SK-N-SH (cell line): ENCODE measurements at places on chromosomes 16 and 17. TPM values are rescaled to one million over a fixed set of nuclear protein-coding genes. Genes with fewer than 3 reads are reported as not detected.
A peak's percentile ranks its signal among the peaks of the same experiment; 100 is the strongest.

- peak overlapping the region; percentile 84; the same call in 1 of the 2 replicates for H3K4me3 ChIP-seq
- H3K27me3 ChIP-seq: no peaks in the 10 kb centered on the region
- no peak for DNase-seq
- peaks cover 12% of the 10 kb centered on the region; the same call in 1 of the 2 replicates for H3K4me1 ChIP-seq
- H3K27ac ChIP-seq: no peak overlapping the region
Observed at GRCh38 chr16:85751698-85752501, 1.0 kb upstream of the C16orf74 start.

DNA sequence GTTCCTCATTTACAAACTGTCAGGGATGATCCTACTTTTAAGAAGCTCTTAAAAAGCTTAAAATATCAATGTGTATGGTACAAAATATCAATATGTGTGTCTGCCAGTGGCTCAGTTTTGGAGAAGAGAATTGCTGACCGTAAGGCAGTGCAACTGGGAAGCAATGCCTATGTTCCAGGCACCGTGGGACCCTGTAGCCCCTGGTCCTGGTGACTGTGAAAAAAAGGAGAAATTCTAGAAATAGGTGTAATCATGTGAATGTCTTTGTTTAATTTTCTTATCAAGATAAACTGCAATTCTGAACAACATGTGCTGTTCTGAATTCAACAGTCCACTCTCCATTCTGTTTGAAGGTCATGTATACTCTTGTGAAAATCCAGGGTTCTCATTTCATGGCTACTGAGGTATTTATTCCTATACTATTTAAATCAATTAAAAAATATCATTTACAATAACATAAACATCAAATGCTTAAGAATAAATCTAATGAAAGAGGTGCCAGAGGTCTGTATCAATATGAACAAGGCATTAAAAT, 9.4 kb upstream of the HP start:
- H3K4me1 ChIP-seq: no peaks in the 10 kb centered on the region
- H3K36me3 ChIP-seq: no peaks in the 10 kb centered on the region
- H3K4me3 ChIP-seq: no peak overlapping the region
- H3K27me3 ChIP-seq: no peaks in the 10 kb centered on the region
- DNase-seq: no peak

IQCK gene
- 7.3 and 8.6 TPM in 2 replicates for polyA plus RNA-seq

SOST gene
- not detected in 2 replicates for polyA plus RNA-seq

- H3K36me3 ChIP-seq: no peaks in the 10 kb centered on the region
- no peak for DNase-seq
- no peaks in the 10 kb centered on the region for H3K27me3 ChIP-seq
- peaks cover 34% of the 10 kb centered on the region for H3K4me1 ChIP-seq
Observed at GRCh38 chr17:514584-514983, 162.0 kb upstream of the RPH3AL start.

DNA sequence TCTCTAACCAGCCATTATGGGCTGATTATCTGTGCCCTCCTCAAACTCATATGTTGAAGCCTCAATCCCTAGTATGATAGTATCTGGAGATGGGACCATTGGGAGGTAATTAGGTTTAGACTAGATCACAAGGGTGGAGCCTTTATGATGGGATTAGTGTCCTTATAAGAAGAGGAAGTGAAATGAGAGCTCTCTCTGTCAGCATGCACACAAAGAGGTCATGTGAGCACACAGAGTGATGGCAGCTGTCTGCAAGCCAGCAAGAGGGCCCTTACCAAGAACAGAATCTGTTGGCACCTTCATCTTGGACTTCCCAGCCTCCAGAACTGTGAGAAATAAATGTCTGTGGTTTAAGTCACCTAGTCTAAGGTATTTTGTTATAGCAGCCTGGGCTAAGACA, 101.9 kb downstream of the PCTP start:
- no peaks in the 10 kb centered on the region for H3K27me3 ChIP-seq
- no peaks in the 10 kb centered on the region for H3K36me3 ChIP-seq
- H3K4me1 ChIP-seq: no peaks in the 10 kb centered on the region
- H3K27ac ChIP-seq: no peak overlapping the region

PTGES3L gene
- polyA plus RNA-seq: 1.4 and 1.7 TPM in 2 replicates

- no peaks in the 10 kb centered on the region for H3K36me3 ChIP-seq
- no peak overlapping the region for H3K4me3 ChIP-seq
- no peak overlapping the region for H3K27ac ChIP-seq
- no peak for DNase-seq
- H3K27me3 ChIP-seq: no peaks in the 10 kb centered on the region
Observed at GRCh38 chr16:64543441-64543840, 578.4 kb downstream of the CDH11 start.

DNA sequence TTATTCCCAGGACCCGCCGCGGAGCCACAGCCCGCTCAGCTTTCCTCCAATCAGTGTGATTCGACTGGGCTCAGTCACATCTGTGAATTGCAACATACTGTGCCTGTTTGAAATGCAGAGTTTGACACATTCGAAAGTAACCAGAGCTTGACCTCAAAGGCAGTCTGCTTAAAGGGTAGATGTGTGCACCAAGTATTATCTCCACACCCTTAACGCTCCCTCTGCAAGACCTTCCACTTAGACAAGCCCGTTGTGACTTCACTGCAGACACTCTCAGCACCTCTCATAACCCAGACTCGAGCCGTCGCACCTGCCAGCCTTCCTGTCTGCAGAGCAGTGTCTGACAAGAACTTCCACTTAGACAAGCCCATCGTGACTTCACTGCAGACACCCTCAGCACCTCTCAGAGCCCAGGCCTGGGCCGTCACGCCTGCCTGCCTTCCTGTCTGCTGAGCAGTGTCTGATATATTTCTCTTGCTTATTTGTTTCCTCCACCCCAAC, 3.7 kb downstream of the KLHDC4 start:
- H3K27ac ChIP-seq: no peak overlapping the region
- H3K27me3 ChIP-seq: no peaks in the 10 kb centered on the region
- H3K4me3 ChIP-seq: no peak overlapping the region
- peaks cover 29% of the 10 kb centered on the region; the same call in 1 of the 2 replicates for H3K36me3 ChIP-seq
- DNase-seq: no peak

GRCh38 chr16:63998-64913, 8.2 kb downstream of the RHBDF1 start:
- peaks cover 9% of the 10 kb centered on the region for H3K36me3 ChIP-seq
- no peak overlapping the region for H3K4me3 ChIP-seq
- DNase-seq: no peak
- H3K27ac ChIP-seq: no peak overlapping the region
- H3K4me1 ChIP-seq: peaks cover 3% of the 10 kb centered on the region; the same call in 1 of the 2 replicates
- H3K27me3 ChIP-seq: no peaks in the 10 kb centered on the region

- no peak overlapping the region for H3K4me3 ChIP-seq
- no peak overlapping the region for H3K27ac ChIP-seq
- peaks cover 40% of the 10 kb centered on the region for H3K36me3 ChIP-seq
- no peaks in the 10 kb centered on the region for H3K27me3 ChIP-seq
- DNase-seq: no peak
- H3K4me1 ChIP-seq: no peaks in the 10 kb centered on the region
Observed at GRCh38 chr17:60293580-60294335, 98.2 kb downstream of the USP32 start.

- no peaks in the 10 kb centered on the region for H3K4me1 ChIP-seq
- DNase-seq: no peak
- no peaks in the 10 kb centered on the region for H3K27me3 ChIP-seq
- no peak overlapping the region for H3K4me3 ChIP-seq
Observed at GRCh38 chr17:539766-540165, 174.9 kb downstream of the VPS53 start.

DNA sequence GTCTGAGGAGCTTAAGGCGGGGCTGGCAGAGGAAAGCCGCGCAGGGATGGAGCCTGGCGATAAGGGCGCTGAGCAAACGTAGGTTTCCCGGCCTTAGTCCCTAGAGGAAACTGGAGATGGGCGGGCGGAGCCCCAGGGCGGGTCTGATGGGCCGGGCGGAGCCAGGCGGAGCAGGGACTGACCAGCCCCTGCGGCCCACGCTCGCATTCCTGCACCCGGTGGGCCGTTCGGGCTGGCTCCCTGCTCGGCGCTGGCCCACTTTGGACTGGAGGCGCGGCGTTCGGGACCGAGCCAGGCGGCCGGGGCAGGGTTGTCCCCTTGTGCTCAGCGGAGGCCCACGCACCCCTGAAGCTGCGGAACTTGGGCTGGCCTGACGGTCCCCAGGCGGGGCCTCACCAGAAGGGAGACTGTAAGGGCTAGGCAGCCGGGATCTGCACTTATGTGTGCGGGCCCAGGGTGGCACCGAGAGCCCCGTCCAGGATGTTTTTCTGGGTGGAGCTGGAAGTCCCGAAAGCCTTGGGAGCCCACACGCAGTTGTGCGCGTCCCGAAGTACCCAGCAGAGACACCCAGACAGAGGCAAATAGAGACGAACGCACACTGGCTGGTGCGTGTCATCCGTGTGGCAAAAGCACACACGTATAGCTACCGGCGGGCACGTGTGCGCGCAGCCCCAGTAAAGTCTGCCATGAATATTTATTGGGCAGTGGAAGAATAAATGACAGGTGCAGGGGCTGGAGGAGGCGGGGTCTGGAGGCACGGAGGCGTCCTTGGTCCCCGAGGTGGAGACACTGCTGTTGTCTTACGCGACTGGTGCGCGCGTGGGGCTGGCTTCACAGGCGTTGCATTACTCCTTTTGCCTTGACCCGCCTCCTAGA, 1.4 kb downstream of the PYDC1 start:
- peaks cover 69% of the 10 kb centered on the region for H3K27me3 ChIP-seq
- no peaks in the 10 kb centered on the region for H3K36me3 ChIP-seq
- no peak overlapping the region for H3K27ac ChIP-seq
- no peaks in the 10 kb centered on the region for H3K4me1 ChIP-seq

ITGAD gene
- not detected in 2 replicates for polyA plus RNA-seq

- no peak for DNase-seq
- H3K36me3 ChIP-seq: peaks cover 68% of the 10 kb centered on the region
Observed at GRCh38 chr17:50358177-50358576, 12.3 kb downstream of the XYLT2 start.

DNA sequence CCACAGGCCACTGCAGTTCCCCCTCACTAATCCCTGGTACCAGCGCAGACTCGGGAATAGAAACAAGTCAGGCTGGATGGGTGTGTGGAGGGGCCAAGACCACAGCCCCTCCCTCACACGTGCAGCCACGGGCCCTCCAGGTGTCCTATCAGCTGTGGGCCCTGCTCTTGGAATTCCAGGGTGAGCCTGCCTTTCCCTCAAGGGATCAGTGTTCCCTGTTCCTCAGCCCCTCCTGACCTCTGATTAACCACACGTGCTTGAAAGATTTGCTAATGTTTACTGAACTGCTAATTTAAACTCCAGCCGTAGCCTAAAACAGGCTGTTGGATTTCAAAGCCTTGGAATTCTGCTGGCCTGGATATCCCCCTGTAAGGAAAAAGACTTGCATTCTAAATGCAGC, 146.4 kb downstream of the SOCS1 start:
- H3K27me3 ChIP-seq: no peaks in the 10 kb centered on the region
- no peaks in the 10 kb centered on the region for H3K36me3 ChIP-seq
- no peak overlapping the region for H3K4me3 ChIP-seq
- peaks cover 24% of the 10 kb centered on the region; the same call in 1 of the 2 replicates for H3K4me1 ChIP-seq
- no peak for DNase-seq

DNA sequence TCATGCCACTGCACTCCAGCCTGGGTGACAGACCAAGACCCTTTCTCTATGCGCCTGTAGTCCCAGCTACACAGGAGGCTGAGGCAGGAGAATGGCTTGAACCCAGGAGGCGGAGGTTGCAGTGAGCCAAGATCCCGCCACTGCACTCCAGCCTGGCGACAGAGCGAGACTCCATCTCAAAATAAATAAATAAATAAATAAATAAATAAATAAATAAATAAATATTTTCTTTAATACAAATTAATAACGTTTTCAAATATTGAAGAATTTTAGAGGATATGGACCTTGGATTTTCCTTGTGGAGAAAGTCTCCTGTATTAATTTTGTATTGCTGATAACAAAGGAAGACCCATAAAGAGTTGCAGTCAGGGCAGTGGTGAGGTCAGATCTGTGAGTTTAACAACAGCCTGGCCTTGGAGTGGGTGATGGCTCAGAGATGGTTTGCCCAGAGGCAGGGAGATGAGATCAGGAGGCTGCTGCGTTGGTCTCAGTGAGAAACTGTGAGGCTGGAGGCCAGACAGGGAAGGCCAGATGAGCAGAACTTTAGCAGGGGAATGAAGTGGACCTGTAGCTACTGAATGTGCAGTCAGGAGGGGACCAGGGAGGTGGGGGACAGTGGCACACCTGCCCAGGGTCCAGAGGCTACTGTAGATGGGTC, 4.4 kb upstream of the ASGR1 start:
- H3K36me3 ChIP-seq: no peaks in the 10 kb centered on the region; the same call in 1 of the 2 replicates
- H3K27ac ChIP-seq: no peak overlapping the region
- H3K27me3 ChIP-seq: no peaks in the 10 kb centered on the region

DNA sequence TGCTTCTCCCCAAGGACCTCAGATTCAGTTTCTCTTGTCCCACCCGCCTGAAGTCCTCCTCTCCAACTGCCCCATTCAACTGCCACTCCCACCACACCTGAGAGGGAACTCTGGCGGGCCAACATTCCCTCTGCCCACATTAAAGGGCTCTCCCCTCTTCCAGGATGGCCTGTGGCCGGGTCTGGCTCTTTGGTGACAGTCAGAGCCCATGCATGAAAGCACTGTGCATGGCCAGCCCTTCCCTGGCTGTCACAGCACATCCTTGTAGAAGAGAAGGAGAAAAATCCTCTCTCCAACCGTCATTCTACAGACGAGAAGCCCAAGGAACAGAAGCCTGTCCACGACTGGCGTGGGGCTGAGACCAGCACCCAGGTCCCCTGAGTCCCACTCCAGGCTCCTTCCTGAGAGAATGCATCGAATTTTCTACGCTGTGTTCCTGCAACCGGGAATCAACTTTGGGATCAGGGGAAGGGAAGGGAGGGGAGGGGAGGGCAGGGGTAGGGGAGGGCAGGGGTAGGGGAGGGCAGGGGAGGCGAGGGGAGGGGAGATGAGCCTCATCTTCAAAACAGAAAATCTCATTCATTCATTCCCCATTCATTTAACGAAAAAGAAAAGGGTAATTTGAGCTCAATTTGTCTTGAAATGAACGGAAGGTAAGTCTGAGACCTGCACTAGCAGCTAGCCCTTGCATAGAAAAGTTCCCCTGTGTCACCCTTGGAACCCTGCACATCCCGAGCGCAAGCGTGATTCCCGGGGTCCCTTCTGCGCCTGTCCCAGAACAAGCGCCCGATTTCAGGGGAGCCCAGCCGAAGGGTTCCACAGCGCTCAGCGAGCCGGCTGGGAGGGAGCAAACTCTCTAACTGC, at the start of gene ABCC12:
Gene ABCC12 (minus strand): TSS at position 68 of the 864 bp plus-strand sequence. CDS start 9,569 bp downstream, outside the sequence.
- no peak within 1 kb of the TSS for H3K4me3 ChIP-seq
- 0 out of 2 replicates have a peak, but pooled peaks cover 14% of the 10 kb centered on the region for H3K4me1 ChIP-seq
- DNase-seq: no peak
- no peaks in the 10 kb centered on the region for H3K27me3 ChIP-seq
- no peaks in the 10 kb centered on the region for H3K36me3 ChIP-seq
- H3K27ac ChIP-seq: no peak within 1 kb of the TSS

GRCh38 chr17:28470266-28470913, 3.1 kb upstream of the SLC13A2 start:
- H3K4me1 ChIP-seq: peaks cover 6% of the 10 kb centered on the region; the same call in 1 of the 2 replicates
- H3K27ac ChIP-seq: no peak overlapping the region
- 0 out of 2 replicates have a peak, but pooled peaks cover 15% of the 10 kb centered on the region for H3K27me3 ChIP-seq
- H3K4me3 ChIP-seq: no peak overlapping the region

- no peak overlapping the region for H3K27ac ChIP-seq
- peaks cover 35% of the 10 kb centered on the region for H3K4me1 ChIP-seq
- H3K4me3 ChIP-seq: no peak overlapping the region
- no peaks in the 10 kb centered on the region for H3K27me3 ChIP-seq
Observed at GRCh38 chr17:73066148-73066884, 26.2 kb downstream of the SLC39A11 start.
